Muscle of leg (tissue), 16 donors: ENCODE measurements at places on chromosomes 3 and 15. TPM values are rescaled to one million over a fixed set of nuclear protein-coding genes. Genes with fewer than 3 reads are reported as not detected.

P2RY13 gene
- 0.75 TPM for total RNA-seq

DNA sequence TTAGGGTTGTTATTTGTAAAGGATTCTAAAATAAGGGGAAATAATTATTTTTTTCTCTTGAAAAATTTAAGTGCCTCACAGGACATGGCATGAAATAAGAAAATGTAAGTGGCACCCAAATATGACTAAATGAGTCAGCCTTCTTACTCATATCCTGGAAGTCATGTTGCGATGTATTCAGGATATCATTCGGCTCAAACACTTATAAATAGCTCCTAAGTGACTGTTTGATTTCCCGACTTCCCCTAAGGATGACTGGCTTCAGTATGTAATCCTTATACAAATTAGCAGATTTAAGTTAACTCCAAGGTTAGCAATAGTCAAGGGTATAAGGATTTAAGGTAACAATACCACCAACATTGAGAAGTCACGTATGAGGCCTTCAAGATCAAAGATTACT lies 57.3 kb upstream of the OSTN start:
- no peak for DNase-seq

DNA sequence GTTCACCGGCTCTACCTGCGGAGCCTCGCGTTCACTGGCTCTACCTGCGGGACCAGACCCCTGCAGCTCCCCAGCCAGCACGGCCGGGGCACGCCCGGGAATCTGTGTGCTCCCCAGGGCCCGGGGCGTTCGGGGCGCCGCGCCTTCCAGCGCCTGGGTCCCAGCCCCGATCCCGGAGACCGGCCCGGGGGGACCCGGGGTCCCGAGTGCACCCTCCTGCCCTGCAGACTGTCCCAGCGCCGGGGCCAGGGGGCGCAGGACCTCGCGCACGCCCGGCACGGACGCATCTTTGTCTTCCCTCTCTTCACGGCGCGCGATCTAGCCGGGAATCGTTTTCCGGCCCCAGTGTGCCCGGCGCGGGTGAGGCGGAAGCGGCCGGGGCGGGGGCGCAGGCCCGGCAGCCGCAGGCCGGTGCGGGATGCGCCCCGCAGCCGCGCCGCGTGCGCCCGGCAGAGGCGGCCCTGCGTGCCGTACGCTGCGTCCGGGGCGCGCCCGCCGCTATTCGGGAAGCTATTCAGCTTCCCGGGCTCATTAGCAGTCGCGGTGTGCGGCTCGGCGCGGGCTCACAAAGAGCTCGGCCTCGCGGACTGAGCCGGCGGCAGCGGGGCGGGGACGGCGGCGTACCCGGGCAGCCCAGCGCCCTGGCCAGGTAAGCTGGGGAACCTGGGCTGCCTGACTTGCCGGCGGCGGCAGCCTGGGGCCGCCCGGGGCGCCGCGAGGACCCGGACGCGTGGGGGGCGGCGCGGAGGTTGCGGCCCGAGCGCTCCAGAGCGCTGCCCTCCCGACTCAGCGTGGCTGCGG lies at the start of gene APBA2:
Gene APBA2 (plus strand): TSS at position 345 of the 801 bp plus-strand sequence. CDS start 167,911 bp downstream, outside the sequence.
- peak; percentile 55 for DNase-seq

- DNase-seq: peak; percentile 72
Observed at GRCh38 chr3:41200669-41201021, 1.3 kb downstream of the CTNNB1 start.

DNA sequence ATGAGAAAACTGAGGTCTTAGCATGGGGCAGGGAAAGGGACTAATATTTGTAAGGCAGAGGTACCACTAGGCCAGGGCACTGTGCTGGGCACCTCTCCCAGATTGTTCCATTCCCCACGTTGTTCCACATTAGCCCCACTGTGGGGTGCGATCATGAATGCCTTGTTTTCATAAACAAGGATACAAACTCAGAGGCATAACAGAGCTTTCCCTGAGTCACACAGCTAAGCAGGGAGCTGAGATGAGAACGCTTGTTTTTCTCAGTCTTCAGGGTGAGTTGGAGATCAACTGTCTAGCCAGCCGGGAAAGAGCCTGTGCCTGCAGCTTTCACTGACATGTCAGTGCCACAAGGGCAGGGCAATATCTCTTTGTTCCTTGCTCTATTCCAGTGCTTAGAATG lies 47.9 kb upstream of the ITGA11 start:
- no peak for DNase-seq

DNA sequence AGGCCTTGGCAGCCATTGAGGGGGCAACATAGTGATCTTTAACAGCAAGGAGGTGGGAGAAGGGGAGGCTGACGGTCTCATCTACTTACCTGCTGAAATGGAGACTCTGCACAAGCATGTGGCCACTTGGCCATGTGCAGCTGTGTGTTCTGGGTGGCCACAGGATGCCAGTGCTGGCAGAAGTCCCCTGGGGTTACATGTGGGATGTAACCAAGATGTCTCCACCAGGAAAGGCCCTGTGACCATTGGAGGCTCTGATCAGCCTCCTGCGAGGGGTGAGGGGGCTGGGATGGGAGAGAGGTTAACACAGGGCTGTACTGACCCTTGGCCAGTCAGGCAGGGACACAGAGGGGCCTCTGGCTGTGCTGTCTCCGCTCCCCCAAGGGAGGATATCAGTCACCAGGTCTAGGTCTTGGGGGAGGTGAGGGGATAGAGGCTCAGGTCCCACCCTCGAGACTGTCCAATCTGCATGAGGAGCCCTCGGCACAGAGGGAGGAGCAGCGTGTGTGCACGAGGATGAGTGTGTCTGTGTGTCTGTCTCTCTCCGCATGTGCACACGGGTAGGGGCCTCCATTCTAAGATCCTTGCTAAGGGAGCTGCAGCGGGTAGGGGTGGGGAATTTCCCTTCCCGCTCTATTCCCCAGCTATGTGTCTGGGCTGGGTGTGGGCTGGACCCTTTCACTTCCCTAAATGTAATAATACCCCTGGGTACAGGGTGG lies 19.5 kb downstream of the PRKCD start:
- DNase-seq: no peak

GRCh38 chr15:52155878-52156277 lies 35.3 kb downstream of the GNB5 start:
- DNase-seq: no peak

- no peak for DNase-seq
Observed at GRCh38 chr15:36370731-36371112, 208.7 kb upstream of the CDIN1 start.

- no peak for DNase-seq
Observed at GRCh38 chr15:70597056-70597603, 166.2 kb downstream of the UACA start.
